Coronary artery (tissue), 2 donors: ENCODE measurements at places on chromosomes 12 and 14.

DNA sequence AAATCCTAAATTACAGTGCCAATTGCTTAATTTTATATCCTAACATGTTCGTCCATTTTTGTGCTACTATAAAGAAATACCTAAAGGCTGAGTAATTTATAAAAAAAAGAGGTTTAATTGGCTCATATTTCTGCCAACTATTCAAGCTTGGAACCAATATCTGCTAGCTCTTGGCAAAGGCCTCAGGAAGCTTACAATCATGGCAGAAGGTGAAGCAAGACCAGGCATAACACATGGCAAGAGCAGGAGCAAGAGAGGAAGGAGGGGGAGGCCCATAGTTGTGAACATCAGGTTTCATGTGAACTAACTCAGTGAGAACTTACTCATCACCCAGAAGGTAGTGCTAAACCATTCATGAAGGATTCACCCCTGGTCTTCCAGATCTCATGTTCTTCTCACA, 494.3 kb downstream of the CCER1 start:
- DNase-seq, result no peak

DNA sequence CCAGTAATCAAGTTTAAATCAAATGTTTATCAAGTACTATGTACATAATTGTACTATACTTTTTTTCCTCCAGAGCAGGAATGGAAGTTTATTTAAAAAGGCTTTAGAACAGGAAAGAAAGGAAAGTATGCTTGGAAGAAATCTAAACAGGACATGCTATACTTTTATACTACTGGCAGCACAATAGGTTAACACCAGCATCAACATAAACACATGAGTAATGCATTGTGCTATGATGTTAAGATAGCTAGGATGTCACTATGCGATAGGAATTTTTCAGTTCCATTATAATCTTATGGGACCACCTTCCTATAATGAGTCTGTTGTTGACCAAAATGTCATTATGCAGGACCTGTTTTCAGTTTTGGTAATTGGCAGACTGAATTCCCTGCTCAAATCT, 41.5 kb upstream of the ANKS1B start:
- no peak for DNase-seq

DNA sequence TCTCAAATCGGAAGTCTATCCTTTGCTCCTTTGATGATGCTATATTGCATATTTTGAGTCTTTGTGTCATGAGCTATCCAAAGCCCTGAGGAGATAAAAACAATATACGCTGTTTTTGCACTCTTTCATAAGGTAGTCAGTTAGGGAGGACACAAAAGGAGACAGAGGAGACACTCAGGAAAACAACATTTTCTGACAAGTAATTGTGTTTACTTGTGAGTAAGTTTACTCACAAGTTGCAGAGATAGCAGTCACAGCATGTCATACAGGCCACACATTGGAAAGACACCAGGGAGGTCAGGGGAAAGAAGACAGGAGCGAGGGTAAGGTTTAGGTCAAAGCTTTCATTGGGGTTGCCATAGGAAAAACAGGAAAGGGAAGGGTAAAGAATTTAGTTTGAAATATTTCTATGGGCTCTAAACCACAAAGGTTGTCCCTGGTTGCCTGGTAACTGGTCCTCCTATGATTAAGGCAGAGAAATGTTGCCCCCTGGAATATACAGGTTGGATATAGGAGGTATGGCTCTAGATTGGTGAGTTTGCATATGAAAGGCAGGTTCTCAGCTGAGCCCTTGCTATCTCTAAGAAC, 7.4 kb upstream of the GABARAPL1 start:
- DNase-seq, result no peak

- DNase-seq, result no peak
These were observed 186.4 kb downstream of the BTG1 start for GRCh38 chr12:91959220-91959619.

DNA sequence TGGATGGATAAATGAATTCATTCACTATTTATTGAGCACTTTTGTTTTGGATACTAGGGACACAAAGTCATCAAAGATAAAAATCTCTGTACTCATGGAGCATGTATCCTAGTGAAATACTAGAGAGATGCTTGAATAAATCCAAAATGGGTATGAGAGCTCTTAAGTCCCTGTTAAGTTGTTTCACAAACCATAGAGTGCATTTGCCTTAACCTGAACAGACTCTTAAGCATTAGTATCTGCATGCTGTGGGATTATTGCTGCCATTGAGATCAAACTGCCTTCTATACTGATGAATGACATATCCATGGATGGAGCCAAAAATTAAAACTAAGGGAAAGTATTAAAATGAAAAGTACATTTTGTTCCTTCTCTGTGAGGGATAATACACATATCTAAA, 206.5 kb upstream of the KRR1 start:
- no peak for DNase-seq

DNA sequence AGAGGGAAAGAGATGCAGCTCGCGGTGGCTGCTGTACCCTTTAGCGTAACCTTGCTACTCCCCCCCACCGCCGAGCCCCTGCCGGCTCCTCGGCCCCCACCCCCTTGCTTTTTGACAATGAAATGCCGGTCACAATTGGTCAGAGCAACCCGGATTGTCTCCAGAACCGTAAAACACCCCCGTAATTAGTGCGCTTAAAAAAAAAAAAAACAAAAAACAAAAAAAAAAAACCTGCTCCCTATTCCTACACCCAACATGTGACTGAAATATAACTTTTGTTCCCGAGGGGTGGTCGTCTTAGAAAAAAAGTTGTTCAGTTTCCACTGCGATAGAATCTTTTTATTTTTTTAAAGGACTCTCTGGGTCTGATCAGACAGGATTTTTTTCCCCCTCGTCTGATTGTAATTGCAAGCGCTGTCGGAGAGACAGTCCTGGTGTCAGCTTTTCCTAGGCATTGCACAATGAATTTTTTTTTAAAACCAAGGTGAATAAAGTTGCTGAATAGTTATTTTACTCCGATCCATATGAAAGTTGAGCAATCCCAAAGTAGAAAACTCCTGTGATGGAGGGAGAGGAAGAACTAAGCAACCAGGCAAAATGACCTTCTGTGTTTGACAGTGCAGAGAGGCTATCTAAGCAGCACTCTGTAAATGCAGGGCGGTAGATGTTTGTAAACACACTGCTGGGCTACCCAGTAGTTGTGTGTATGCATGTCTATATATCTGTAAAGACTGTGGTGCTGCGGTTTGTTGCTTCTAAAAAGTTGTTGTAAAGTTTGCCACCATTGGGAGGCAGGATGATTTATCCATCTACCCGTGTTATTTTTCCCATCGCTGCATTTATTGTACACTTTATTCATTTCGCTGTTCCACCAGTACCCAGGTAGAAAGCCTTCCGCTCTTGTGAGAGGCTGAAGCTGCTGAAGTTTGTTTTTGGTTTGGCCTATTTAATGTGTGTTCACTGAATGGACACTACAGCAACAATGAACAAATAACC, 1.1 kb downstream of the ETV6 start:
- no peak for DNase-seq

DNA sequence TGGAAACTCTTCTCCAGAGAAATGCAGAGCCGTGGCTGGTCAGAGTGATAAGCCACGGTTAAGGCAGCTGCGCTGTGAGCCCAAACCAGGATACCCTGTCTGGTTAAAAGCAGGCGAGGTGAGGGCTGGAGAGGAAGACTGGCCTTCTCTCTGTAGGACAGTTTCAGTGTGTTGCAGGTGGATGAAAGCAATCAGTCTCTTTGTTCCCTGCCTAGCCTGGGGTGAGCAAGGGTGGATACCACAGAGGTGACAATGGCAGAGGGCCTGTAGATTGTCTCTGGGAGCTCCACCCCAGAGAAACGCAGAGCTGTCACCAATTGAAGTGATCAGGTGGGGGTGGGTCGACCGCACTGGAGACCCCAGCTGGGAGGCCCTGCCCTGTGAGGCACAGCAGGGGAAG, 621.9 kb downstream of the LRFN5 start:
- DNase-seq, result no peak
